MCF 10A (cell line): ENCODE measurements at places on chromosomes 2 and 18. TPM values are rescaled to one million over a fixed set of nuclear protein-coding genes. Genes with fewer than 3 reads are reported as not detected.

YWHAQ gene
- 239 TPM in 2 replicates for total RNA-seq

RAX gene
- total RNA-seq: not detected in 2 replicates

ZNF519 gene
- total RNA-seq: 5.3 and 6.0 TPM in 2 replicates

DYTN gene
- not detected in 2 replicates for total RNA-seq

HK2 gene
- total RNA-seq: 40.4 and 47.8 TPM in 2 replicates

DPP4 gene
- not detected in 2 replicates for total RNA-seq

GPR155 gene
- total RNA-seq: 1.9 and 3.3 TPM in 2 replicates

PLEK gene
- total RNA-seq: not detected in 2 replicates

CENPA gene
- 19.7 and 35.1 TPM in 2 replicates for total RNA-seq

KATNAL2 gene
- total RNA-seq: 2.1 and 3.5 TPM in 2 replicates

ARHGAP28 gene
- total RNA-seq: 1.9 and 3.0 TPM in 2 replicates

KCNK3 gene
- total RNA-seq: not detected in 2 replicates

ITGB6 gene
- 3.8 and 6.9 TPM in 2 replicates for total RNA-seq

SMYD5 gene
- total RNA-seq: 26.5 and 34.4 TPM in 2 replicates

DES gene
- not detected in 2 replicates for total RNA-seq

C2orf80 gene
- total RNA-seq: not detected in 2 replicates

GKN1 gene
- total RNA-seq: not detected in 2 replicates

PTPRN gene
- total RNA-seq: not detected in 2 replicates

VAMP8 gene
- 49.9 and 56.0 TPM in 2 replicates for total RNA-seq

APLF gene
- 4.0 TPM in 2 replicates for total RNA-seq

SPRED2 gene
- total RNA-seq: 38.1 and 38.6 TPM in 2 replicates

IL1F10 gene
- not detected in 2 replicates for total RNA-seq

SCG2 gene
- total RNA-seq: 0.52 and 0.84 TPM in 2 replicates

DSC2 gene
- 11.3 and 17.6 TPM in 2 replicates for total RNA-seq

HRH4 gene
- total RNA-seq: 0.10 and 0.16 TPM in 2 replicates

TMEM178A gene
- total RNA-seq: 0.66 and 0.86 TPM in 2 replicates

SGO2 gene
- 9.5 and 14.2 TPM in 2 replicates for total RNA-seq

TSGA10 gene
- total RNA-seq: 7.9 and 11.6 TPM in 2 replicates

IL1R2 gene
- not detected in 2 replicates for total RNA-seq

ROCK1 gene
- total RNA-seq: 44.6 and 47.9 TPM in 2 replicates

REEP1 gene
- 0.32 TPM in 1 of 2 replicates, not detected in the other for total RNA-seq

FOXD4L1 gene
- total RNA-seq: 0.63 and 0.98 TPM in 2 replicates

CROCC2 gene
- total RNA-seq: not detected in 2 replicates

CRYBA2 gene
- not detected in 2 replicates for total RNA-seq

ABCG8 gene
- total RNA-seq: not detected in 2 replicates

PID1 gene
- 123 and 211 TPM in 2 replicates for total RNA-seq

TDRD15 gene
- not detected in 2 replicates for total RNA-seq

LAMA1 gene
- total RNA-seq: 9.6 and 11.3 TPM in 2 replicates

EPB41L3 gene
- total RNA-seq: not detected in 2 replicates

CRYGD gene
- total RNA-seq: not detected in 2 replicates

EGR4 gene
- 0.22 and 0.37 TPM in 2 replicates for total RNA-seq

UPP2 gene
- total RNA-seq: not detected in 2 replicates

CCDC150 gene
- total RNA-seq: 5.5 and 8.1 TPM in 2 replicates
